Left colon (tissue), 2 donors: ENCODE measurements at places on chromosomes 13 and 19. TPM values are rescaled to one million over a fixed set of nuclear protein-coding genes. Genes with fewer than 3 reads are reported as not detected.

Gene NPAS1
- total RNA-seq: 1.6 TPM

Gene KLK14
- total RNA-seq: 0.49 TPM

DNA sequence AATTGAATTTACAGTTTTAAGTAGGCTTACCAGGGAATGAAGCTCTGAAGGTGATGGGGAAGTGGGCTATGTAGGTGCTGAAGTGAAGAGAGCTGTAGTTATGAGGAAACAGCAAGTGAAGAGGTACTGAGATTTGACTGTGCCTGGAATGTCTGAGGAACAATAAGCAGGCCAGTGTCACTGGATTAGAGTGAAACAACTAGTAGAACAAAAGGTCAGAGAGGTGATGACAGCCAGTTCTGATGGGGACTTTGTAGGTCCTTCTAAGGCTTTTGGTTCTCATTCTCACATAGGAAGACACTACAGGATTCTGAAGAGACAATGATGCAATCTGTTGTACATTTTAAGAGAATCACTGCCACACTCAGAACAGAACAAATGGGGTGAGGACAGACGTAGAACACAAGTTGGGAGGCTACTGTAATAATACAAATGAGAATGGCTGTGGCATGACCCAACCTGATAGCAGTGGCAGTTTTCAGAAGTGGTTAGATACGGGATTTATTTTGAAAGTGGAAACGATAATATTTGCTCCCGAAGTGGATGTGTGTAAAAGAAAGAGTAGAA is 130.8 kb downstream of the MYCBP2 start:
- DNase-seq: no peak

DNA sequence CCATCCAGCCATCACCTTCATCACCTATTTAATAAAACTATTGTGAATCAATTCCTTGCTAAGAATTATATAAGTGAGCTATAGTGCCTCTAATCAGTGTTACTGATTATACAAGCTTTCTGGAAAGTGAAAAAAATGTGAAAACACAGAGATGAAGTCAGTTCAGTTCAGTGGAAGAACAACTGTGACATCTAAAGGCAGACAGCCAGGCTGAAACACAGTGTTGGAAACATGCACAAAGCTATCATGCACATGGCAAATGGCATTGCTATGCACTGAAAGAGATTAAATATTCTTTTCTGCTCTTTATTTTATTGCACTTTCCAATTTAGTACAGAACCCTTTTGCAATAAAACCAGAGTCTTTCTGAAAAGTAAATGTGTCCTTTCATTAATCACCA is 294.0 kb downstream of the RBM26 start:
- no peak for DNase-seq

DNA sequence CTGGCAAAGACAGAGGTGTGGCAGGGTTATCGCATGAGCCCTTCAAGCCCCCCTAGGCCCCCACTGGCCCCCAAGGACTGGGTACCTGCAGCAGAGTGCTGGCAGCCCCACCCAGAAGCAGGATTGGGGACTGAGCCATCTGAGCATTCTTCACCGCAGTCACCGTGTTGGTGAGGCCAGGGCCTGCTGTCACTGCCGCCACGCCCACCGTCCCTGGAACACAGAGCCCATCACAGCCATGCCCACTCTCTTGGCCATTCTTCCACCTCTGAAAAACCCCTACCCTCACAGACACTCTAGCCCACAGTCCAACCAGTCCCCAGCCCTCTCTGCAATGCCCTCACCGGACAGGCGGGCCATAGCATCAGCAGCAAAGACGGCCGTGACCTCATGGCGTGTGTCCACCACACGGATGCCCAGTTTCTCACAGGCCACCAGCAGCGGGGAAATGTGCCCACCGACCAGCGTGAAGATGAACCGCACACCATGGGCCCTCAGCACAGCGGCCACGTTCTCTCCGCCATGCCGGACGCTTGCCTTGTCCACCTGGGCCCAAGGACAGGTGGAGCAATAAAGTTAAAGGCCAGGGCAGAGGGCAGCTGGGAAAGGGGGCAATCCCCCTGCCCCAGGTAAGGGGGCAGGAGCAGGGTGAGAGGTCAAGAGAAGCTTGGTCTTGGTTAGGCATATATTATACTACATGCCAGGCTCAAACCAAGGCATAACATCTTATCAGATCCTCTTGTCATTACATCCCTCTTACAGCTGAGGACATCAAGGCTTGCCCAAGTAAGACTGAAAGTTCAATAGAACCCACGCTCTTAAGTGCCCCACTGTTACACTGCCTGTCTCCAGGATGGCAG is 16.1 kb downstream of the SYDE1 start:
- no peak for DNase-seq

GRCh38 chr13:109884462-109884861 is 98.1 kb upstream of the IRS2 start:
- DNase-seq: no peak

- DNase-seq: no peak
These were observed 218.3 kb upstream of the MAB21L1 start for GRCh38 chr13:35694549-35695447.

DNA sequence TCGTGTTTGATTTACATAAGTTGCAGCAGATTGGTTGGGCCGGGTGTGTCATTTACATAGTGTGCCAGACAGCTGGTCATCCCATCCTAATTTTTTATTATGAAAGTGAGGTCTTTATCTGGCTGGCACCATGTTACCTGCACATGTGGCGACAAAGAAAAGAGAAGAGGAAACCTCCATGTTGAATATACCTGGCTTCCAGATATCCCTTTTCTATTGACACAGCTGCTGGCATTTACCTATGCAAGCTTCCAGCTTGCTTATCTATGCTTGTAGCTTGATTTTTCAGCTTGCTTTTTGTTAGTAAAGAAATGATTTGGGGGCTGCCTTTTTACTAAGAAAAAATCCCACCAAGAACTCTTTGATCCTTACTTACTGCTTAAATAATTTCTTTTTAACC is 681.3 kb upstream of the SLITRK1 start:
- DNase-seq: no peak

DNA sequence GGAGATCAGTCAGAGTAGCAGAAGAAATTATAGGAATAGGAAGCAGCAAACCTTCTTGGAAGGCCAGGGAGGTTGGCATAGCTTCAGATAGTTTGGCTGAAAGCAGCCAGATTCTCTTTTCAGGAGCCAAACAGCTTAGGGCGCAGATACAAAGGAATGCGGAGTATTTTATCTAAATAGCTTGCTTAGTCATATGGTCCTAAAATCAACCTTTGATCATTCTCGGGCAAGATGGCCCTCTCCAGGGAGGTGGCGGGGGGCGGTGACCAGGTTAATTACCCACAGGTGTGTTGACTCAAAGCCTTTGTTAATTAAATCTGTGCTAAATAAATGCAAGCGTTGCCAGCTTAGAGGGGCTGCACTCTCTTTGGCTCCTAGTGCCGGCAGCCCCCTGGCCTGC is 12.5 kb upstream of the NCR1 start:
- DNase-seq: no peak

DNA sequence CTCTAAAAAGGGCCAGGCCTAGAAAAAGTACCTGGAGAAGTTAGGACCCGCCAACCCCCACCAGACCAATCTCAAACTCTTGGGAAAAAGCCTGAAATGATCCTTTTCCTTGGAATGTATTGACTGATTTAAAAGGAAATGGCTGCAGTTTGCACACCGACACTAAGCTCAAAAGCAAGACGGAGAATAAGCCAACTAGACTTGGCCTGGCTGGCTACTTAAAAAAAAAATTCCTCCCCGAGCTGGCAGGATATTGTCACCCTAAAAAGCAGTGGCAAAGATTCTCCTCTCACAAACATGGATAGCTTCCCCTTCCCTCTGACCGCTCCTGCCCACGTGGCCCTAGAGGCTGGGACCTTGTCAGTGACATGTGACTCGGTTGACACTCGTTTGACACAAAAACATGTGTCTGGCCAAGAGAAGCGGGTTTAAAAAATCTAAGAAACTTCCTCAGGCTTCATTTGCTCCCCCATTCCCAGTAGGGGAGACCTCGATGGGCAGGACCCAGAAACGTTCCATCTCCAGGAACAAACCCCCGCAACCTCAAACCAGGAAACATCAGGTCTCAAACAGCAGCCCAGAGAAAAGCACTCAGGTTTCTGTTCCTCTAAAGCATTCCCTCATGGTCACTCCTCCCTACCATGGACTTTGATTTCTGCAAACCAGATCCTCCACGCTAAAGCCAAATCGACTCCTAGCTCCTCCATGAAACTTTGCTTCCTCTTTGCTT is 1.3 kb downstream of the RFX1 start:
- peak; percentile 75 for DNase-seq

GRCh38 chr19:54462047-54462654 is 1.4 kb downstream of the LENG9 start:
- no peak for DNase-seq

- DNase-seq: no peak
These were observed 13.3 kb downstream of the PALM3 start for GRCh38 chr19:14048443-14049153.

DNA sequence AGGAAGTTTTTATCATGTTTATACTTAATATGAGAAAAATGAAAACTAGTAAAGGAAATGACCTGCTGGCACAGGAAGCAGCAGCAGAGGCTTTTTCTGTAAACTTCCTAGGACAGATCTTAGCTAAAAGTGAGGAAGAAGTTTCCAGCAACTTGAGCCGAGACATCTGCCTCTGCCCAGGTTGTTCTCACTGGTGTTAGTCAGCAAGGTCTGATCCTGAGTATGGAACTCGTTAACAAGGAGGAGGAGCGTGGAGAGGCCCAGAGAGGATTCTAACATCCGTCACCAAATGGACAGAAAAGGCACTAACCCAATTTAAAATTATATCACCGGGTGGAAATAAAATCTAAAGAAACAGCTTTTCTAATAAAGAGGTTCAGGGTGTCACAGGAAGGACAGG is 43.6 kb downstream of the PHF11 start:
- DNase-seq: no peak

DNA sequence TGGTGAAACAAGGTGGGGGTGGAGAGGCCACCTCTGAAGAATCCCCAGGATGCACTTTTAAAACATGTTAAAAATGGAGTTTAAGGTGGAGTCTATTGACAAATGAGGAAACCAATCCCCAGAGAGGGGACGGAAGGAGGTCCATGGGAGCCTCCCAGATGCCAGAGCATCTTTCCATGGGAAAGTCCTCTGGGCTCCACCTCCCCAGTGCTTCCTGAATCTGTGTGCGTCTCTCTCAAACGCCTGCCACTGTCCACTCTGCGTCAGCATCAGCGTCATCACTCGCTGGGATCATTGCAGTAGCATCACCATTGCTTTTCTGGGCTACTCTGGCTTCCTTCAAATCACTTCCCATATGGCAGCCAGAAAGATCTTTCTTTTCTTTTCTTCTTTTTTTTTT is 6.2 kb downstream of the GPR4 start:
- DNase-seq: no peak

DNA sequence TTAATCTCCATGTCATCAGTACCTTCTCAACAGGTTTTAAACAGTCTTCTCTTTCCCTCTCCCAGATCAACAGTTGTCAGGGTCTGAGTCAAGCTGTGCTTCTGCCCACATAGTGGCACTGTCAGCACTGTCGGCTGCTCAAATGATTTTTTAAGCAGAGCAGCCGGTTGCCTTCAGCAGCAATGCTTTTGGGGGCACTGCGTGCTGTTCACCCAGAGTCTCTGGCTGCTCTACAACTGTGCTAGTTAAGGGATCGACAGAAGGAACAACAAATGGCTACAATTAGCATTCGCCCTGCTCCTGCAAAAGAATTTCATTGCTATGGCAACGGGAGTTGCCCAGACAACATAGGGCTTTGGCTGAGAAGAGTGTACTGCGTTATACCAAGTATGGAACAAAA is 412.9 kb downstream of the DIAPH3 start:
- DNase-seq: no peak

- no peak for DNase-seq
These were observed 38.6 kb upstream of the CD33 start for GRCh38 chr19:51186323-51186722.

GRCh38 chr19:7489609-7490044 is 792 bp upstream of the PEX11G start:
- peak; percentile 55 for DNase-seq

- no peak for DNase-seq
These were observed 130.9 kb downstream of the DIAPH3 start for GRCh38 chr13:60032851-60033250.

GRCh38 chr13:41694545-41695301 is 237.4 kb downstream of the RGCC start:
- peak; percentile 48 for DNase-seq

- no peak for DNase-seq
These were observed 153.9 kb downstream of the TEX29 start for GRCh38 chr13:111474136-111475002.

DNA sequence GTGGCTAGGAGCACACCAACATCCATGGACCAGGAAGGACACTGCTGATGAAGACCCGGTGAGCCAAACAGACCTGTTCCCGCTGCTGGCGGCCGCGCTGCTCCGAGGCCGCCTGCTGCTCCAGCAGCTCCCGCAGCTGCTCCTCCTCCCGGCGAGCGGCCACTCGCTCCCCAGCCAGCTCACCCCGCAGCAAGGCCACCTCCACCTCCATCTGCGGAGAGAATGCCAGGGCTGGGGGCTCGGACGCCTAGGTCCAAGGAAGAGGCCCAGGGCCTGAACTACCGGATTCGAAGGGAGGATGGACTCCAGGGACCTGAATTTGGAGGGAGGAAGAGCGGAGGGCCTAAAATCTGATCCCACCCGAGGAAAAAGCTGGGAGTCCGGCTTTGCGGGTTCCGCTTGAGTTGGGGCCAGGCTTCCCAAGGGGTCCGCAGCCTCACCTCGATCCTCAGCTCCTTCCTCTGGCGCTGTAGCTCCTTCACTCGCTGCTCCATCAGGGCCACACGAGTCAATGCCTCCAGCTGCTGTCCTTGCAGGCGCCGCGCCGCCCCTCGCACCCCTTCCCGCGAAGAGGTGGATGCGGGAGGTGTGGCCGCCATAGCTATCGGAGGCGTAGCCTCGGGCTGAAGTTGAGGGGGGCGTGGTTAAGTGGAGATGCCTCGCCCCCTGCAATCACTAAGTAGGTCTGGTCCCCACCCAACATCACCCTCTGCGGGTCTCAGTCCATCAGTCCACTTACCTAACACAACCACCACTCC is 2.7 kb downstream of the PHLDB3 start:
- no peak for DNase-seq

DNA sequence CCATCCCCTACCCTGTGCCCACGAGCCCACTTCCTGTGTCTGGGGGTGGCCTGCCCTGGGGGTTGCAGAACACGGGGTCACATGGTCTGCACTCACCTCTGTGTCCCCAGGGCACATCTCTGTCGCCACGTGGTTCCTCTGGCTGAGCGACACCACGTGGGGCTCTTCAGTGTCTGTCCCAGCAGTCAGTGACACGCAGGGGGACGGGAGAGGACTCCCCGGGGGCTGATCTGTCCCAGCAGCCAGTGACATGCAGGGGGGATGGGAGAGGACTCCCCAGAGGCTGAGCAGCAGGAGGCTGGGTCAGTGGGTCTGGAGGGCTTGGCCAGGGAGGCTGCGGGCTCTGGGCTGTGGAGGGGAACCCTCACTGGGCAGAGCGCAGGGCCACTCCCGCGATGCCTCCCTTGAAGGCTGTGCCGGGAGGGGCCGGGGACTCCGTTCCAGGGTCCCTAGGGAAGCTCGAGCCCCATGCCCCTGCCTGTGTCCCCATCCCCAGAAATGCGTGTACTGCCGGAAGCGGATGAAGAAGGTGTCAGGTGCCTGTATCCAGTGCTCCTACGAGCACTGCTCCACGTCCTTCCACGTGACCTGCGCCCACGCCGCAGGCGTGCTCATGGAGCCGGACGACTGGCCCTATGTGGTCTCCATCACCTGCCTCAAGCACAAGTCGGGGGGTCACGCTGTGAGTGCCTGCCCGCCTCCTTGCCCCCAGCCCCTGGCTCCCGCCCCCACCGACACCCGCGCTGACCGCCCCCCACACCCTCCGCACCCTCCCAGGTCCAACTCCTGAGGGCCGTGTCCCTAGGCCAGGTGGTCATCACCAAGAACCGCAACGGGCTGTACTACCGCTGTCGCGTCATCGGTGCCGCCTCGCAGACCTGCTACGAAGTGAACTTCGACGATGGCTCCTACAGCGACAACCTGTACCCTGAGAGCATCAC is 174.8 kb downstream of the KDM4B start:
- peak; percentile 8 for DNase-seq
